ENCODE measurements at places on chromosomes 11 and 22.

DNA sequence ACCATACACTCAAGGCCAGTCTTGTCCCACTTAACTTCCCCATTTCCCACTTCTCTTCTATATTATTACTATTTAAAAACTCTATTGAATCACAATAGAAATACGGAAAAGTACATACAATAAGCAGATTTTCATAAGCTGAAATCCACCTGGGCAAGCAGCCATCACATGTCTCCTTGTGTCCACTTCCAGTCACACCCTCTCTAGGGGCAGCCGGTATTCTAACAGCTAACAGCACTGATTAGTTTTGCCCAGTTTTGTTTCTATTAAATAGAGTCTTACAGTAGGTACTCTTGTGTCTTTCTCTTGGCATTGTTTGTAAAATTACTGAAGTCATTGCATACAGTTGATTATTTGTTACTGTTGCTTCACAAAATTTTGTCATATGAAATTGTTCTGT lies 37.8 kb downstream of the PPP6R3 start:
- DNase-seq = no peak

DNA sequence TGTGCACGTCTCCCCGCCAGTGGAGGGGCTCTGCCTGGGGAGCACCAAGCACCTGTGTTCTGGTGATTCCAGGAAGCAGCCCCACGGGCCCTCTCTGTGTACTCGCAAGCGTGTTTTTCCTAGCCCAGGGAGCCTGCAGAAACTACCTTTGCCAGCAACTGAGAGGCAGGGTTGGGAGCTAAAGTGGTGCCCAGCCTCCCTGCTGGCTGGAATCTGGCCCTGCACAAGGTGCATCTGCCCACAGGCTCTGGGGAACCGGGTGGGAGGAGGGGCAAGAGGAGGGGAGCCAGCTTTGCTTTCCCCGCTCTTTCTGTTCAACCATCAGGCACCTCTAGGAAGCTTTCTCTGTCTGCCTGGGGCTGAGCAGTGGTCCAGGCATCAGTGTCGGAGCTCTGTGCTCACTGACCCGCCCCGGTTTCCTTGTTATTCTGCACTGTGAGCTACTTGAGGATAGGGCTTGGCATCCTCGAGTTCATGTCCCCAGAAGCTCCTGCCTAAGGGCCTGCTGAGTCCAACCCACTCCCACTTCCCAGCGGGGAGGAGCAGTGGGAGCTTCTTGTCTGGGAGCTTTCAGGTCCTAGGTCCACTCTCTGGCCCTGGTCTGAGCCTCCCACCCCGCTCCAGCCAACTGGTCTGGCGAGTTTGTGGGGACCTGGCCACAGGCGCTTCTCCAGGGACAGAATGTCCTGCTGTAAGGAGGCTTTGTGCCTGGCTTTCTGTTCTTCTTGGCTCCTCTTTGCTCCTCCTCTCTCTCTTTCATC lies 14.9 kb downstream of the DAGLA start:
- DNase-seq = no peak

DNA sequence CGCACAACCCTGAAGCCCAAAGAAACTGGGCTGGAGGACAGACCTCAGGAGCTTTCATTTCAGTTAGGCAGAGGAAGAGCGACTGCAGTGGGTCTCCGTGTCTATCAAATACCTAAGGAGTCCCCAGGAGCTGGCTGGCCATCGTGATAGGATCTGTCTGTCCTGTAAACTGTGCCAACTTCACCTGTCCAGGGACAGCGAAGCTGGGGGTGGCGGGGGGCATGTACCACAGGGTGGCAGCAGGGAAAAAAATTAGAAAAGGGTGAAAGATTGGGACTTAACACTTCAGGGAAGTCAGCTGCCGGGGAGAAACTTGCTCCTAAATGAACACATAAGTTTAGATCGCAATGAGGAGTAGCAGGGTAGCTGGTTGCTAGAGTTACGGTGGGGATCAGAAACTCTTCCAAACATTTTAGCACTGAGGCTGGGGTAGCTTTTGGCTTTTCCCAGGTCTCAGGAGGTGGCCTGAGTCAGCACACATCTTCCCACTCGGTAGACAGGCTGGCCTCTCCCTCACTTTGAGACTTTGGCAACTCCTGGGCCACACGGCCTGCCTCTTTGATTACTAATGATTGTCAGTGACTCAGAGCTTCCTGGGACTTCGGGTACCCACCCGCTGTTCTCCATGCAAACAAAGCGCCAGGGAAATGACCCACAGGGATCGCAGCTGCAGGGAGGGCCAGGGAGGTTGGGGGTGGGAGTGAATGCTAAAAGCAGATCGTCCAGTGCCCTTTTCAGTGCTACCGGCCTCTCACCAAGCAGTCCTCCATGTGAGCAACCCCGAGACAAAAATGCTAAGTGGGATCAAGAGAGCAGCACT lies 2.9 kb upstream of the MTFP1 start:
- DNase-seq = no peak

GRCh38 chr11:130861902-130862860 lies 54.1 kb downstream of the SNX19 start:
- peak; percentile 44 for DNase-seq

GRCh38 chr22:19643448-19644313 lies 70.6 kb upstream of the SEPTIN5 start:
- no peak for DNase-seq

DNA sequence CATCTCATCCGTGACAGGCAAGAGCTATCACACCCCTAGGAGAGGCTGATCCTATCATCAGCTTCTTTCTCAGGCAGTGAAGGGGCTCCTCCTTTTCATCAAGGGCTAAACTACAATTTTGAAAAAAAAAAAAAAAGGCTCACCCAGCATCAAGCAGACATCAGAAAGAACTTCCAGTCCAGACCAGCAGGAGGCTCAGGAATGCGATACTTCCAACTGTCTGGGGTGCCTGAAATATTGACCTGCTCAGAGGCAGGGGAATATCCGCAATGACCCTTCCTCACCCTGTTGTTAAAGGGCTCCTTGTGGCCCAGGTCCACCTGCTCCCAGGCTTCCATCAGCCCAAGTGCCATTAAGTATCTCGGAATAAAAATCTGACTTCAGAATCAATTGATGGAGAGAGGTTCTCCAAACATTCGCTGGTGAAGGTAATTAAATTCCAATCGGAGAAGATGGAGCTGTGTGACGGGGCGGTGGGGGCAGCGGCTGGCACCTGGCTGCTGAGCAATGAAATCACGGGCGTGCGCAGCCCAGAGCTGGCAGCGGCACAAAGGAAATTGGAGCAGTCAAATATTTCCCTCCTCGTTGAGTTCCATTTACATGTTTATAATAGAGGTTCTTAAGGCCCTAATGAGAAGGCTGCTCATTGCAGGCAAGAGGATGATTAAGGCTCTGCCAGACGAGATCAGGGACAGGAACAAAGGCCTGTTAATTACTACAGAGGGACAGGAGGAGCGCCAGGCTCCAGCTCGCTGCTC lies 69.0 kb upstream of the THY1 start:
- no peak for DNase-seq

DNA sequence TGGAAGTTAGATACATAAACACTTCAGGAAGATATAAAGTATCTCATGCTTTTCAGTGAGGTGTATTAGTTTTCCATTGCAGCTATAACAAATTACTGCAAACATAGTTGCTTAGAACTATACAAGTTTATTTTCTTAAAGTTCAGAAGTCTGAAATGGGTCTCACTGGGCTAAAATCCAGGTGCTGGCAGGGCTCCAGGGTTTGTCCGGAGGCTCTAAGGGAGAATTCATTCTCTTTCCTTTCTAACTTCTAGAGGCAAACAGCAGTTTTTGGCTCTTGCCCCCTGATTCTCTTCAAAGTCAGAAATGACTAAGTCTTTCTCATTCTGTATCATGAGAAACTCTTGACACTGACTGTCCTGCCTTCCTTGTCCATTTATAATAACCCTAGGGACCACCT lies 138.8 kb downstream of the AASDHPPT start:
- no peak for DNase-seq

DNA sequence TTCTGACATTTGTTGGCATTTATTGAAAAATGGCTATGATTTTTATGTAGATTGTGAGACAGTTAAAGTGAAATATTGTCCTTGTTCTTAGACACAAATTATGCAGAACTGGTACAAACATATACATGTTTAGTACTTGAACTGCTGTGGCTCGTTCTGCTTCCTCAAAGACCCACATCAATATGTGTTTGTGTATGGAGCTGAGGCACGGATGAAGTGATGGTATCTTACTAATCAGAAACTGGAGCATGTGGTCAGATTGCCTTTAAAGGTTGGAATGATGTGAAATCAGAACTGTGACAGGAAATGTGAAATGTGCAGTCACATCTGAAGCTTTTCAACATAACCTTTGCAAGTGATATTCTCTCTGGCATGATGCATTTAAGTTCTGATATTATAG lies 130.4 kb downstream of the NAV2 start:
- DNase-seq = no peak

- DNase-seq = no peak
These were observed 40.4 kb downstream of the RRAS2 start for GRCh38 chr11:14318581-14318981.

DNA sequence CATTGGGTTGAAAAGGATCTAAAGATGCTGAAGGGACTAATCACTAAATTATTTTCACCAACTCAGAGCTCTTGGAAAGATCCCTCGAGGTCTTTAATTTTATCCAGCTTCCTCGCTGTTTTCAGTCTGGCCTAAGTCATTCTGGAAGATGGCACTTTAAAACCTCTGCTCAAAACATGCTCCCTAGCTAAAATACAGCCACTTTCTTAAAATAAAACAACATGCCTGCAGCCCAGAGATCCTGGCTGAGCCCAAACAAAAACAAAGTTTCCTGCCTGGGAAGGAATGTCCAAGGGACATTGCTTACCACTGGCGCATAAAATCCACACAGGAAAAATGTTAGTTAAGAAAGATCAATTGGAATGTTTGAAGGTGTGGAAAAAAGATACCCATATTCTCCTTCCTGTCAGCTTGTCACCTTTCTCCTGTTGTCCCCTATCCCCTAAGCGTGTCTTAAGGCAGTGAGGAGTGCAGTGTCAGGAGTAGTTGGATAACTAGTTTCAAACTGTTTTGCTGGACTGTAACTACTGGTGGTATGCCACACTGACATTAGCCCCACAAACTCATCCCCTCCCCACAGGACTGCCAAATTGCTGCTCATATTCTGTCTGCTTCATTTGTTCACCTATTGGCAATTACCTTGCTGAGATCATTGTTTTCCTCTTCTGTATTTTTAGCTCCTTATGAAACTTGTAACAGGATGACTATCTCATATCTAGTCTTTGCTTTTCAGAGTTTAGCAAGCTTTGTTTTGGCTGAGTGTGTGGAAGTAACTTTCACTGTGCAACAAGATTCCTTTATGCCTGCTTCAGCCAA lies 108.3 kb upstream of the SESN3 start:
- DNase-seq = no peak

GRCh38 chr22:45667486-45667885 lies 4.1 kb upstream of the ATXN10 start:
- no peak for DNase-seq

DNA sequence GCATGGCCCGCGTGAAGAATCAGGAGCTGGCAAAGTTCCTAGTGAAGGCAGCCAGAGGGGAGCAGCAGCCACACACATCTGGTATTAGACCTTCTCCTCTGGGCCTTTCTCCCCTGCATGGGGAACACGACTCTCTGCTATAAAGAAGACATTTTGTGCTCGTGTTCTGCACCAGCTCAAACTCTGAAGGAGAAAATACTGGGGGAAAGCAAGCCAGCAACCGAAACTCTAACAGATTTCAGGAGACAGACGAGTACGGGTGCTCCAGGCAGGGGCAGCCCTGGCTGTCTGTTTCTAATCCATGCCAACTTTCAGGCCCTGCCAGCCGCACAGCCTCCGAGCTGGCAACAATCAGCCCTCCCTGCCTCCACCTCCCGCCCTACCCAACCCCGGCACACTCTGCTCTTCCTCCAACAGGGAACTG lies 296.3 kb downstream of the BRD1 start:
- no peak for DNase-seq

GRCh38 chr11:17472467-17472866 lies 4.2 kb downstream of the ABCC8 start:
- DNase-seq = no peak

GRCh38 chr22:27603800-27604144 lies 197.8 kb downstream of the MN1 start:
- no peak for DNase-seq

- DNase-seq = no peak
These were observed 145.2 kb upstream of the TEAD1 start for GRCh38 chr11:12529041-12529440.

GRCh38 chr11:120805960-120806555 lies 217.8 kb upstream of the TBCEL start:
- DNase-seq = no peak

GRCh38 chr11:111765320-111765983 lies 737 bp downstream of the PPP2R1B start:
- no peak for DNase-seq

GRCh38 chr11:2664791-2665525 lies 34.8 kb downstream of the KCNQ1OT1 start:
- DNase-seq = no peak

- DNase-seq = no peak
These were observed 3.3 kb downstream of the SLC22A25 start for GRCh38 chr11:63240098-63240497.

DNA sequence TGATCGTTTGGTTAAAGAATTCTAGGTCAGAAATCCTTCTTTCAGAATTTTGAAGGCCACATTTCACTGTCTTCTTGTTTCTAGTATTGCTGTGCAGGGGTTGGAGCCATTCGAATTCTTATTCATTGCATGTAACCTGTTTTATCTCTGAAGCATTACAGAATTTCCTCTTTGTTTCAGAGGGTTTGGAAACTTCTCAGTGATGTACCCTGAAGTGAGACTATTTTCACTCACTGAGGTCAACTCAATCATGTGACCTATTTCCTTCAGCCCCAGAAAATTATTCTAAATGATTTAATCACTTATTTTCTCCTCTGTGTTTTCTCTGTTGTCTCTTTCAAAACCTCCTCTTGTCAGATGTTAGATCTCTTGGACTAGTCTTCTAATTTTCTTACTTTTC lies 147.8 kb downstream of the ENTHD1 start:
- DNase-seq = no peak

Measured in GM12892 (cell line).